ENCODE measurements at places on chromosomes 2 and 18. TPM values are rescaled to one million over a fixed set of nuclear protein-coding genes. Genes with fewer than 3 reads are reported as not detected.

RIT2 gene
- not detected for total RNA-seq

LONRF2 gene
- total RNA-seq = 11.4 TPM

CNRIP1 gene
- 41.7 TPM for total RNA-seq

CD226 gene
- total RNA-seq = 3.1 TPM

ASPRV1 gene
- total RNA-seq = 5.6 TPM

SLC38A11 gene
- 1.2 TPM for total RNA-seq

CLASP1 gene
- total RNA-seq = 72.7 TPM

ATP6V1C2 gene
- 0.62 TPM for total RNA-seq

CDC42EP3 gene
- total RNA-seq = 53.1 TPM

TMEM178A gene
- total RNA-seq = 6.6 TPM

KLHL29 gene
- 31.7 TPM for total RNA-seq

RGPD4 gene
- 0.40 TPM for total RNA-seq

CCDC74B gene
- 7.5 TPM for total RNA-seq

SPP2 gene
- total RNA-seq = not detected

ITPRIPL1 gene
- total RNA-seq = 2.8 TPM

ZNF2 gene
- total RNA-seq = 4.7 TPM

PSMA8 gene
- not detected for total RNA-seq

ANKZF1 gene
- 46.9 TPM for total RNA-seq

CMPK2 gene
- total RNA-seq = 4.1 TPM

G6PC2 gene
- not detected for total RNA-seq

DSEL gene
- 9.9 TPM for total RNA-seq

LIMS4 gene
- total RNA-seq = 2.2 TPM

CDK5R2 gene
- not detected for total RNA-seq

TFPI gene
- 106 TPM for total RNA-seq

CELF4 gene
- total RNA-seq = 0.45 TPM

CCDC121 gene
- total RNA-seq = 7.6 TPM

GNLY gene
- 8.4 TPM for total RNA-seq

EFR3B gene
- total RNA-seq = 13.2 TPM

ARHGEF4 gene
- total RNA-seq = 12.1 TPM

IMP4 gene
- 43.0 TPM for total RNA-seq

MOCOS gene
- 6.4 TPM for total RNA-seq

TCF23 gene
- not detected for total RNA-seq

FZD7 gene
- 13.0 TPM for total RNA-seq

ARHGAP25 gene
- total RNA-seq = 21.6 TPM

TTC27 gene
- 19.0 TPM for total RNA-seq

FAP gene
- 10.4 TPM for total RNA-seq

C2orf76 gene
- 17.6 TPM for total RNA-seq

EVX2 gene
- total RNA-seq = not detected

Data from sciatic nerve (tissue), 2 donors.